ENCODE measurements at places on chromosomes 1 and 21.

GRCh38 chr1:109622895-109623294 lies 3.3 kb downstream of the AMPD2 start:
- DNase-seq: no peak

DNA sequence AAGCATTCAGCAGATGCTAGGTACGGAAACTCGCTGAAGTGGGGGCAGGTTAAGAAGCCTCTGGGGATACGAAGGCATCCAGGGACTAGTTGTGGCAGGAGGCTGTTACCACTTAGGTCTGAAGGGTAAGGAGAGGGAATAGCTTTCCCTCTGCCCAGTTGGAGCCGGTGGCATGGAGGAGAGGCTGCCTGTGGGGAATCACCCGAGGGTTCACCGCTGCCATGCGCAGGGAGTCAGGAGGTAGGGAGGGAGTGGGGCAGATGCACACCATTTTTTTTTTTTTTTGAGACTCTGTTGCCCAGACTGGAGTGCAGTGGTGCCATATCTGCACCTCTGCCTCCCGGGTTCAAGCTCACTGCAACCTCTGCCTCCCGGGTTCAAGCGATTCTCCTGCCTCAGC lies 6.1 kb downstream of the PCSK9 start:
- DNase-seq: no peak

DNA sequence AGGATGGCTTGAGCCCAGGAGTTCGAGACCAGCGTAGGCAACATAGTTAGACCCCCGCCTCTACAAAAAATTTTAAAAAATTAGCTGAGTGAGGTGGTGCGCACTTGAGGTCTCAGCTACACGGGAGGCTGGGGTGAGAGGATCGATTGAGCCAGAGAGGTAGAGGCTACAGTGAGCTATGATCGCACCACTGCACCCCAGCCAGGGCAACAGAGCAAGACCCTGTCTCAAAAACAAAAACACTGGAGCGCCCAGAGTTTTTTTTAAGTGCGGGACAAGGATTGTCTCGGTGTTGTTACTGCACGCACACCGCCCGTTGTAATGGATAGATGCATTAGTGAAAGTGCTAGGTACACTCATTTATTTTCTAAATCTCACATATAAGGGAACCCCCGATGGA lies 37.1 kb downstream of the PIK3CD start:
- DNase-seq: no peak

- no peak for DNase-seq
These were observed 46.6 kb downstream of the TOR3A start for GRCh38 chr1:179128520-179128919.

- DNase-seq: no peak
These were observed 3.5 kb downstream of the ABCB10 start for GRCh38 chr1:229554886-229555621.

DNA sequence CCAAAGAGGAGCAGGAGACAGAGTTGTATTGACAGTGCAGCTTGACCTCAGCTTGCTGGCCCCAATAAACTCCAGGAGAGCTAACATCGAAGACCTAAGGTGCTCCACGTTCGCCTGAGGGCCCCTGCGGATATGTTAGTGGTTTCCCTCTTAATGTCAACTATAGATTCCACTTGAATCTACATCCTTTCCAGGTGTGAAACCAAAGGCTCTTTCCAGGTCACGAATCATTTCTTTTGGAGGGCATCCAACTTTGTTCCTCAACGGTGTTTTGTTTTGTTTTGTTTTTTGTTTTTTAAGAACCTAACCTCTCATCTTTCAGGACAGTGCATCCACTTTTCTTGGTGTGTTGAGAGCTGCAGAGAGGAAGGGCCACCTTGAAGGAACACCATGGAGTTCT lies 267.6 kb upstream of the SGIP1 start:
- DNase-seq: no peak

DNA sequence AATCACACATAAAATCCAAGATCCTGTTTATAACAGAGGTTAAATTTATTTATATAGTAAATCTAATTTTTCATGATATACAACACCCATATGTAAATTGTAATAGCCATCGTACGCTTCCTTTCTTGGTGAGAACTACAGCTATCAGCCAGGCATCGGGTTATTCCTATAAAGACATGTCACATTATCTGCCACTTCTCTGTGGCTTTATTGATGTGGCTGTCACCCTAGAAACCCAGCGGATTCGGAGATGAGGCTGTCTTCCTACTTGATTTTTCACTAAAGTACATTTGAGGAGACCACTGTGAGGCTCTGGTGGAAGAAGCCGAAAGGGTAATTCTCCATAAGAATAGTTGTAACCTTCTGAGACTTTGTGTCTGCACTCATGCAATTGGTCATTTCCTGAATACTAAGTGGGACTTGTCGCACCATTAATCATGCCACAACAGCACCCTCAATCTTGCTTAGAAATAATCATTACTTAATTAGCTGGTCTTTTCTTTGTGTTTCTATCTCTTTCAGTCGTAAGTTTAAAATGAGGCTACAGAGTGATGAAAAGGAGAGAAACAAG lies 106.0 kb downstream of the NTNG1 start:
- no peak for DNase-seq

GRCh38 chr1:62840555-62840954 lies 56.6 kb downstream of the ATG4C start:
- DNase-seq: no peak

GRCh38 chr1:161439280-161440232 lies 65.7 kb upstream of the FCGR2A start:
- peak; percentile 33 for DNase-seq

GRCh38 chr1:93749894-93750301 lies 68.3 kb upstream of the BCAR3 start:
- no peak for DNase-seq

DNA sequence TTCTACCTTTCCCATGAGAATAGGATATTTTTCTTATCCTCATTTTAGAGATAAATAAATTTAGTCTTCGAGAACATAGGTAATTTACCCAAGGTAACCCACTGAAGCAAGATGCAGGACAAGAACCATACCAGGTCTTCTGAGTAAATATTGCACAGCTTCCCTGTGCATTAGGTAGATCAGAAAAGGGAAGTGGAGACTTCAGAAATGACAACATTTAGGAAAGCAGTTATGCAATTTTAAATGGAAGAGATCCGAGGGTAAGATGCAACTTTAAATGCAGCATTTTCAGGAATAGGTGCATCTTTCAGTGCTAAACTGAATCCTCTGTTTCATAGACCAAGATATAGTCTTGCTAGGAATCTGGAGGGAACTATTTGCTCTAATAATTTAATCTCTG lies 206.4 kb upstream of the SGIP1 start:
- DNase-seq: no peak
